Stimulated activated CD4-positive, alpha-beta T cell treated with anti-CD3 and anti-CD28 coated beads, Interleukin-15, amount 100 ng/mL, for 48 hours (primary cell): ENCODE measurements at places on chromosomes 7 and 10.

DNA sequence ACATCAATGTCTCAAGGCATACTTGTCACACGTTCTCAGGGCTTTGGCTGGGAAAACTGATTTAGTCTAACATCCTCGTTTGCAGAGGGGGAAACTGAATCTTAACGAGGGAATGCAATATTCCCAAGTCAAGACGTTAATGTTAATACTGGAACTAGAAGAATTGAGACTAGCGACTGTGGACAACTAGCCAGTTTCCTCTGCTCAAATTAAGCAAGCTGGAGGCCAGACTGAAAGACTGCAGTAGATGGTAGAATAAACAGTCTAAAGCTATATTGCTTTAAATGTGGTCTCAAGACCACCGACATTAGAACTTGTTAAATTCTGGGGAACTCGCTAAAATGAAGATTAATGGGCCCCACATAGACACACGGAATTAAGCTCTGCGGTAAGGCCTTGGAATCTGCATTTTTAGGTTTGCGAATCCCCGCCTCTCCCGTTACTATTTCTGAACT, 639 bp upstream of the TFAM start:
- no peak for DNase-seq

GRCh38 chr10:31939797-31940708, 11.4 kb upstream of the ARHGAP12 start:
- DNase-seq = no peak

GRCh38 chr7:141673346-141673745, 28.6 kb downstream of the DENND11 start:
- no peak for DNase-seq

GRCh38 chr10:16570731-16571130, 49.1 kb upstream of the C1QL3 start:
- no peak for DNase-seq

GRCh38 chr10:97830064-97830463, 19.6 kb upstream of the GOLGA7B start:
- no peak for DNase-seq

DNA sequence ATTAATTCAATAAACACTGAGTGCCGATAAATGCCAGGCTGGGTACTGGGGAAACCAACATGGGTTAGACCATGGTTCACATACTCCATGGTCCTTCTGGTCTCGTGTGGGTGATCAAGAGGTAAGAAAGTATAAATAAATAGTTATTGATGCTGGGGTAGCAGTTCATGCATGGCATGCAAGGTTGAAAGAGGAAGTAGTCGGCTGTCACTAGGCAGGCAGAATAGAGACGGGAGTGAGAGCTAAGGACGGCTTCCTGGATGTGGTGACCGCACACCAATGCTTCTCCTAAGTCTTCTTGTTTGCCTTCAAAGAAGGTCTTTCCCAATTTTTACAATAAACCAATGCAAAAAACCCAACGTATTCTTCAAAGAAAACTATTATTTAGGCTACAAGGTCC, 208.6 kb downstream of the ADAM12 start:
- DNase-seq = no peak

DNA sequence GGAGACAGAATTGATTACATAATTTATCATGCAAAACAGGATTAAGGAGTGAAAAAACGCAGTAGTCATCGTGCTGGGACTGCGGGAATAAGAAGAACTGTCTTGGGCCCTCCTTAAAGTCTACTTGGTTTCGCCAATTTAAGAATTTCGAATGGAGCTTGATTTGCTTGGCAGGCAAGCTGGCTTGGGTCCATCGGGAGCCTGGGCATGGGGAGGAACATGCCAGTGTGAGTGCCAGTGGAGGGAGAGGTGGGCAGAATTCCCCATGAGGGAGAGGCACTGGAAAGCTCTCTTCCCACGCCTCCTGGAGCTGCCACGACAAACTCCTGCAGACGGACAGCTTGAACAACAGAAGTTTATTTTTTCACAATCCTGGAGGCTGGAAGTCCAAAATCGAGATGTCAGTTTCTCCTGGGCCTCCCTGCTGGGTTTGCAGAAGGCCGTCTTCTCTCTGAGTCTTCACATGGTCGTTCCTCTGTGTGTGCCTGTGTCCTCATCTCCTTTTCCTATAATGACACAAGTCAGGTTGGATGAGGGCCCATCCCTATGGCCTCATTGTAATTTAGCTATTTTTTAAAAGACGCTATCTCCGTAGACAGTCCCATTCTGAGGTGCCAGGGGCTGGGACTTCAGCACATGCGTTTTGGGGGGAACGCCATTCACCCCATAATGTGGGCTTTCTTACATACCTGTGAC, 528.7 kb upstream of the DPP6 start:
- DNase-seq = no peak

DNA sequence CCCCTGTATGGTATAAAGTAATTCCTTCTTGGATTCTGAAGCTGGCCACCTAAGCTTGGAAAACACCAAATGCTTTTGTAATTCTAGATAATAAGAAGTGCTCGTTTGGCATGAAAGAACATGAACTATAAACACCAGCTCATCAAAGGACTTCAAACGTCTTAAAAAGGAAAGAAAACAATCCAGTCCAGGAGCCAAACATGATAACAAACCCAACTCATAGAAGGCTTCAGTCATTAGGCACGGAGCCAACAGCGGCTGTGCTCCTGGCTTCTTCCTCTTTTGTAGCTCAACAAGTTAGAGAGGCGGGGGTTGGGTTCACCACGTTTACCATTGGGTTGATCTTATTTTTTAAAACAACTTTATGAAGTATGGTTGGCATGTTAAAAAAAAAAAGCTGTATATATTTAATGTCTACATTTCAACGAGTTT, 56.4 kb upstream of the ECHDC3 start:
- DNase-seq = no peak

DNA sequence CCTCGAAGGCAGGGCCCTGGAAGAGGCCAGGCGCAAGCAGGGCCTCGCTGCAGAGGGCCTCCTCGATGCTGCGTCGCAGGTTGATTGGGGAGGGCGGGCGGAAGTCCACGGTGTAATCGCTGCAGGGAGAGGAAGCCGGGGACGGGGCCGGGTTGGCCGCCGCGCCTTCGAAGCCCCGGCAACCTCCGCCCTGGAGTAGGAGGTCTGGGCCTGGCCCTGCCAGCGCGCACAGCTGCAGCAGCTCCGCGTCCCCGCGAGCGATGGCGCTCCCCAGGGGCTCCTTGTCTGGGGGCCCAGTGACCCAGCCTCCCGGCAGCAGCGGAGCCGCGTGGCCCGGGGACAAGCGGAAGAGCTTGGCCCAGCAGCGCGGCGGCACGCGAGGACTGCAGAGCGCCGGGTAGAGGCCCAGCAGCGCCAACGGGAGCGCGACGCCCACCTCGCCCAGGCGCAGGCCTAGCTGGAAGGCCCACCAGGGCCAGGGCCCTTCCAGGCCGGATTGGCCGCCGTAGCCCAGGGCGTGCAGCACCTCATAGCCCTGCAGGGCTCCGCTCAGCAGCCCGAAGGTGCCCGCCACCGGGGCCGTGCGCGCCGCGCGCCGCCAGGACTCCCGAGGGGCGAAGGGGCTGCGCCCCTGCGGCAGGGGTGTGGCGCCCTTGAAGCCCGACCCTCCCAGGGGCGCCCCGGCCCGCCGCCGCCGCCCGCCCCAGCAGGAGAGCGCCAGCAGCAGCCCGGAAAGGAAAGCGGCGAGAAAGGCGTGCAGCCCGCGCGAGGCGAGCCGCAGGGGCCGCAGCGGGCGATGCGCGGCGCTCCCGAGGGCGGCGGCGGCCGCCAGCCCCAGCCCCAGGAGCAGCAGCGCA, 7.8 kb upstream of the RBM28 start:
- DNase-seq = no peak

GRCh38 chr10:112896722-112897121, 53.3 kb upstream of the TCF7L2 start:
- DNase-seq = no peak

GRCh38 chr10:45442251-45442650, 68.2 kb downstream of the ALOX5 start:
- DNase-seq = no peak

- DNase-seq = no peak
Observed at GRCh38 chr10:86182150-86182549, 184.4 kb downstream of the GRID1 start.

DNA sequence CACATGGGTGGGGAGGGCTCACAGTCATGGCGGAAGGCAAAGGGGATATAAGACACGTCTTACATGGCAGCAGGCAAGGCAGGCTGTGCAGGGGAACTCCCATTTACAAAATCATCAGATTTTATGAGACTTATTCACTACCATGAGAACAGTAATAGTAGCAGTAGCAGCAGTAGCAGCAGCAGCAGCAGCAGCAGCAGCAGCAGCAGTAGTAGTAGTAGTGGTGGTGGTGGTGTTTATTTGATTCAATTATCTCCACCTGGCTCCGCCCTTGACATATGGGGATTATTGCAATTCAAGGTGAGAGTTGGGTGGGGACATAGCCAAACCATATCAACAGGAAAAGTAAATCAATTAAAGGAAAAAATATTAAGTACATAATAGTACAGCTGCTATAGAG, 184.7 kb downstream of the LRMDA start:
- no peak for DNase-seq

- DNase-seq = no peak
Observed at GRCh38 chr10:560314-560992, 129.0 kb downstream of the DIP2C start.

- DNase-seq = no peak
Observed at GRCh38 chr7:17632384-17632783, 307.9 kb downstream of the SNX13 start.

- no peak for DNase-seq
Observed at GRCh38 chr10:111211241-111211640, 134.4 kb downstream of the ADRA2A start.

DNA sequence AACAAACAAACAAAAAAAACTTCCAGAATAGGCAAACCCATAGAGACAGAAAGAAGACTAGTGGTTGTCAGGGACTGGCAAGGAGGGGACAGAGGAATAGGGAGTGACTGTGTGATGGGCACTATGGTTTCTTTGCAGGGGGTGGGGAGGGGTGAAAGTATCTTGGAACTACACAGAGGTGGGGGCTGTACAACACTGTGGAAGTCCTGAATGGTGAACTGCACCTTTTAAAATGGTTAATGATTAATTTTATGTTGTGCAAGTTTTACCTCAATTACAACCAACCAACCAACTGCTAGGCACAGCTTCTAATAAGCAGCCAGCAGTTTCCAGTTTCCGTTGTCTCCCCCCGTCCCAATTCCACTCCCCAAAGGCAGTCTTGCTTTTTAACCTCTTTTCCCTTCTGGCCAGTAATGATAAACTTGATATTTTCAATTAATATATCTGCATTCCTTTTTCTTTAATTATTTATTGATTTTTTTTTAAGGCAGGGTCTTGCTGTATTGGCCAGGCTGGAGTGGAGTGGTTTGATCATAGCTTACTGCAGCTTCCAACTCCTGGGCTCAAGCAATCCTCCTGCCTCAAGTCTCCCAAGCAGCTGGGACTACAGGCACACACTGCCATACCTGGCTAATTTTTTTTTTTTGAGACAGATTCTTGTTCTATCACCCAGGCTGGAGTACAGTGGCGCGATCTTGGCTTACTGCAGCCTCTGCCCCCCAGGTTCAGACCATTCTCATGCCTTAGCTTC, 46.8 kb downstream of the HIP1 start:
- no peak for DNase-seq

DNA sequence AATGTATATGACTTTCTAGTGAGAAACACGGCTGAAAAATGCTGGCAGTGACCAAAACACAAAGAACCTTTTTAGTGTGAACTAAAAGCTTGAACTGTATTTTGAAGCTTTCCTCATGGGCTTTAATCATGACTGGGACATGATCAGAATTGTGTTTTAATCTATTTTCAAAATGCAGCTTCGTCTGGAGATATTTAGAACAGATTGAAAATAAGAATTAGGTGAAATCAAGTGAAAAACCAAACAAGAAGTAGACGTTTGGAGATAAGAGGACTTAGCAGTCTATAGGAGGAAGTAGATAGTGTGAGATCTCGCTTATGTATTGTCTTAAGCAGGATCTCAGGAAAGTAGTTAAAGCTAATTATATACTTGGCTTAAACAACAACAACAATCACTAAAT, 865.4 kb upstream of the MBL2 start:
- DNase-seq = no peak

DNA sequence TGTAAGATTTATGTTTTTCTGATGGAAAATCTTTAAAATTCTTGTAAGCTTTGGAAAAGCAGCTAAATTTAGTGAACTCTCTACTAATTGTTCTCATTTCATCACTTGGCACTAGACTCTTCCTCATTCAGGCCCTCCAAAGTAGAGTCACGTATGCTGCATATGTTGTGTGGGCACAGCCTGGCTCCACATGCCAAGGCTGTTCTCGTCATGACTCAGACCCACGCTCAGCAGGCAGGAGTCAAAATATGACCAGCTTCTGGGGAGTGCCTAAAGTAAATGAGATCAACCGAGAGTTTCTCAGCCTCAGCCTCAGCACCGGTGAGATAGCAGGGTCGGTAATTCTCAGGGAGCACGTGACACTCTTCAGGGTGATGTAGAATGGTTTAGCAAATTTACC, 1672.9 kb downstream of the REEP3 start:
- DNase-seq = no peak
